Sigmoid colon (tissue), 7 donors: ENCODE measurements at places on chromosomes 11 and 22. TPM values are rescaled to one million over a fixed set of nuclear protein-coding genes. Genes with fewer than 3 reads are reported as not detected.

DNA sequence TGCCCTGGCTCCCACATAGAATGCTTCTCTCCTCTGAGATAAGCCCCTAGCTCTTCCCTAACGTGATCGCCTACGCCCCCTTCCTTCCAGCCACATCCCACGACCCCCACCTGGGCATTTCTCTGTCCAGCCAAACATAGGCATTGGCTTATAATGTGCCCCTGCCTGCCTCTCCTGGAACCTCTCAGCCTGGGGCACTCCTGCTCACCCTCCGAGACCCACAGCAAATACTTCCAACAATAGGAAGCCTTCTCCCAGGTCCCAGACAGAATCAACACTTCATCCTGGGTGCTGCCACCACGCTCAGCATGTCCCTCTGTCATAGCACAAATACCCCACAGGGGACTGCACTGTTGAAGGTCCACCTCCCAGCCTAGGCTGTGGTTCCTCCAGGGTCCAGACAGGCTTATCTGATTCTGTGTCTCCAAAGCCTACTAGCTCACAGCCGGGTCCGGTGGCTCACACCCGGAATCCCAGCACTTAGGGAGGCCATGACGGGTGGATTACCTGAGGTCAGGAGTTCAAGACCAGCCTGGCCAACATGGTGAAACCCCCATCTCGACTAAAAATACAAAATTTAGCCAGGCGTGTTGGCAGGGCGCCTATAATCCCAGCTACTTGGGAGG, 24.2 kb upstream of the TMPRSS4 start:
- H3K27me3 ChIP-seq = no peaks in the 10 kb centered on the region
- no peaks in the 10 kb centered on the region for H3K4me1 ChIP-seq
- no peak for DNase-seq
- H3K27ac ChIP-seq = no peak overlapping the region

GP1BB gene
- total RNA-seq = 1.9 TPM

DNA sequence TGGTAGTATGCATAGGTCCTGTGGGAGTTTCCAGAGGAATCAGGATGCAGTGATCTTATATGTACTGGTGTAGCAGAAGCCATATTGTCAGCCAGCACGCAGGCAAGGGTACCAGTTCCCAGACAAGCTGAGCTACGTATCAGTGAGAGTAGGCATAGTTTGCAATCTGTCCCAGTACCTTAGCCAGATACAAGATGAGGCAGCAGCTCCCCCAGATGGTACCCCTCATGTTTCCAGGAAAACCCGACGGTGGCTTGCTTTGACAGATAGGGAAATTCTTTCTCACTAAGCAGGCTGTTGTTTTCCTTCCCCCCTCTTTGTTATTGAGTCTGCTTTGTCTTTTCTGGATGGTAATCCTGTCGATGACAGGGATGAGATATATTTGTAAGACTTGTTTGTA, 109.7 kb upstream of the RRM1 start:
- peaks cover 50% of the 10 kb centered on the region for H3K4me1 ChIP-seq
- no peak overlapping the region for H3K27ac ChIP-seq
- DNase-seq = no peak
- no peak overlapping the region for H3K4me3 ChIP-seq
- H3K36me3 ChIP-seq = no peaks in the 10 kb centered on the region

RAG1 gene
- total RNA-seq = 0.66 TPM

DNA sequence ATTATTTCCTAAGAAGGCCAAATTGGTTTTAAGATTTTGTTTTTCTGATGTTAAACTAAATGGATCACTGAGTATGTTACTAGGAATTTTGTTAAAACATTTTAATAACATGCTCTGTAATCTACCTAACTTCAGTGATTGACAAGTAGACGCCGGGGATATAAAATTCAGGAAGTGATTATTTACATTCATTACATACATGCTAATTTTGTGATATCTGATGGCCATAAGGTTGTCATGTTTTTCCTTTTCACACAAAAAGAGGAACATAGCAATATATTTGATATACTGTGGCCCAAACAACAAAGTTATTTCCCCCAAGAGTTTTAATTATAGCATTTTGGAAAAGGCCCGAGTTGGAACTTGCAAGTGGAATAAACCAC, 12.1 kb downstream of the SCUBE1 start:
- no peaks in the 10 kb centered on the region for H3K36me3 ChIP-seq
- H3K27me3 ChIP-seq = no peaks in the 10 kb centered on the region
- H3K4me1 ChIP-seq = no peaks in the 10 kb centered on the region
- H3K27ac ChIP-seq = no peak overlapping the region
- no peak for DNase-seq

GRCh38 chr11:79471071-79471844, 30.4 kb upstream of the TENM4 start:
- H3K4me1 ChIP-seq = no peaks in the 10 kb centered on the region
- H3K27me3 ChIP-seq = no peaks in the 10 kb centered on the region
- DNase-seq = no peak
- no peak overlapping the region for H3K4me3 ChIP-seq
- H3K27ac ChIP-seq = no peak overlapping the region
- no peaks in the 10 kb centered on the region for H3K36me3 ChIP-seq

OR52E1 gene
- total RNA-seq = not detected

- peaks cover 16% of the 10 kb centered on the region for H3K36me3 ChIP-seq
- H3K4me1 ChIP-seq = peaks cover 16% of the 10 kb centered on the region
- H3K4me3 ChIP-seq = no peak overlapping the region
- H3K27me3 ChIP-seq = no peaks in the 10 kb centered on the region
- H3K27ac ChIP-seq = no peak overlapping the region
- DNase-seq = no peak
Measured at GRCh38 chr11:117170210-117170609, 8.3 kb upstream of the SIDT2 start.

GRCh38 chr22:35903571-35904335, 124.9 kb downstream of the RBFOX2 start:
- no peak overlapping the region for H3K27ac ChIP-seq
- no peaks in the 10 kb centered on the region for H3K36me3 ChIP-seq
- no peak for DNase-seq

- H3K27ac ChIP-seq = peak overlapping the region; percentile 49
- DNase-seq = no peak
- H3K4me1 ChIP-seq = peaks cover 54% of the 10 kb centered on the region
- H3K4me3 ChIP-seq = no peak overlapping the region
Measured at GRCh38 chr11:1509626-1510255, 23.2 kb upstream of the MOB2 start.

TYMP gene
- 22.1 TPM for total RNA-seq

SHISAL1 gene
- total RNA-seq = 24.0 TPM

GRCh38 chr11:134632347-134633119, 220.5 kb upstream of the B3GAT1 start:
- H3K27me3 ChIP-seq = peaks cover 5% of the 10 kb centered on the region
- H3K36me3 ChIP-seq = no peaks in the 10 kb centered on the region
- no peak overlapping the region for H3K27ac ChIP-seq
- no peak overlapping the region for H3K4me3 ChIP-seq

GRCh38 chr11:332651-333480, 12.2 kb upstream of the IFITM3 start:
- no peaks in the 10 kb centered on the region for H3K36me3 ChIP-seq
- peaks cover 8% of the 10 kb centered on the region for H3K4me1 ChIP-seq
- H3K27ac ChIP-seq = no peak overlapping the region

DNA sequence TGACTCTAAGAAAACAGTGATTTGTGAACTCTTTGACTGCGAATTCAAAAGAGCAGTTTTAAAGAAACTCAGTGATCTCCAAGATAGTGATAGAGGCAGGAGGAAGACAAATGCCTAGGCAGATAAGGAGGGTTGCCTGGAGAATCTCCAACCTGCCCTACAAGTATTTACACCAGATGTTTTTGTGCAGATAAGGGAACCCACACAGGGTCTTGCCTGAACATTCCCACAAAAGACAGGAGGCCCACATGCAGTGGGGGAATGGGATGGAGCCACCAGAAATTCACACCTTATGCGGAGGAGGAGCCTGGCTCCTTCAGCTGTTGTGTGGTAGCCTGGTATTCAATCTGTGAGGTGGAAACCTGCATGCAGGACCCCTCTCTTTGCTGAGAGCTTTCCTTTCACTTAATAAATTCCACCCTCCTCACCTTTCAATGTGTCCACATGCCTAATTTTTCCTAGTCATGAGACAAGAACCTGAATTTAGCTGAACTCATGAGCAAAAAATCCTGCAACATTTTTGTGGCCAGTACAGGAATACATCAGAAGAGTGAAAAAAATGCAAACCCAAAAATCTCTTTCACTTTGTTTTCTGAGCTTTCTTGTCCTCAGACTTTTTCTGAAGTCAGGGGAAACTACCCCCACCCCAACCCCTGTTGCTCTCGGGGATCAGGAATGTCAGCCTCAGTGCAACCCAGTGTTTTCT, 8.1 kb upstream of the GLYAT start:
- DNase-seq = no peak
- H3K4me3 ChIP-seq = no peak overlapping the region
- H3K4me1 ChIP-seq = no peaks in the 10 kb centered on the region
- H3K36me3 ChIP-seq = no peaks in the 10 kb centered on the region
- H3K27ac ChIP-seq = no peak overlapping the region

GRCh38 chr11:42257534-42257933, 798.1 kb upstream of the LRRC4C start:
- peaks cover 5% of the 10 kb centered on the region for H3K4me1 ChIP-seq
- no peaks in the 10 kb centered on the region for H3K36me3 ChIP-seq
- no peak overlapping the region for H3K27ac ChIP-seq

LRRC75B gene
- total RNA-seq = 14.3 TPM

DNA sequence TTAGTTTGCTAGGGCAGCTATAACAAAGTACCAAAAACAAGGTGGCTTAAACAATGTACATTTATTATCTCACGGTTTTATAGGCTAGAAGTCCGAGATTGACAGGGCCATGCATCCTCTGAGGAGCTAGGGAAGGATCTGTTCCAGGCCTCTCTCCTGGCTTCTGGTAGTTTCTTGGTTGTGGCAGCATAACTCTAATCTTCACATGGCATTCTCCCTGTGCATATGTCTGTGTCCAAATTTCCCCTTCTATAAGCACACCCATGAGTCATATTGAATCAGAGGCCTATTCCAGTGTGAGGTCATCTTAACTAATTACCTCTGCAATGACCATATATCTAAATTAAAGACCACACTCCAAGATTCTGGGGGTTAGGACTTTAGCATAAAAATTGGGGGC, 31.3 kb upstream of the MMP13 start:
- H3K36me3 ChIP-seq = no peaks in the 10 kb centered on the region
- no peak overlapping the region for H3K27ac ChIP-seq
- no peaks in the 10 kb centered on the region for H3K27me3 ChIP-seq
- no peak for DNase-seq

MUC5AC gene
- total RNA-seq = under 0.01 TPM

DNA sequence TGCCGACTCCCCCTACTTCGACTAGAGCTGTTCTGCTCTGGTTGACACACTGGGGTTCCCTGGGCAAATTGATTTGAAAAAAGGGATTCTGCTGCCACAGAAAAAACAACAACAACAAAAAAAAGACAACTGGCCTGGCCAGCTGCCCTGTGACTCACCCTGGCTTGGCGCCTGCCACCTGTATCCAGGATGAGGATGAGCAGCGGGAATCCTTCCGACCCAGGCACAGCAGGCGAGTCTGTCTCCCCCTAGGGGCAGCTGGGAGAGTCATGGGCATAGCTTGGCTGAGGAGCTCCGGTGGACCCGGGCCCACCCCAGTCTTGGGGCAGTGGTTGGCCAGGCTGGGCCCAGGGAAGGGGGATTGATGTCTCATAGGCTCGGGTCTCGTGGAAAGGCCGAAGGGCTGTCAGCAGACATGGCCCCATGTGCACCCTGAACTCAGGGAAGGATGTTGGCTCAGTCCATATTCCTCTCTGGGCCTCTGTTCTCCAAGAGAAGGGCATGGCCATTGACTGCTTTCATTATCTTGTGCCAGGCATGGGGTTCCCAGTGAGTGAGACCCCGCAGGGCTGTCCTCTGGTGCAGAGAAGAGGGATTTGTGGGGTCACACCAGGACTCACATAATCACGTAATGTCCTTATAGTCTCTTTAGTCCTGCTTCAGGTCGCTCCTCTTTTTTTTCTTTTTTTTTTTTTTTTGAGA, 10.4 kb upstream of the SUN2 start:
- H3K4me3 ChIP-seq = no peak overlapping the region
- H3K27ac ChIP-seq = no peak overlapping the region
- H3K4me1 ChIP-seq = no peaks in the 10 kb centered on the region
- H3K27me3 ChIP-seq = no peaks in the 10 kb centered on the region
- H3K36me3 ChIP-seq = no peaks in the 10 kb centered on the region

- H3K4me3 ChIP-seq = no peak overlapping the region
- no peak overlapping the region for H3K27ac ChIP-seq
- H3K36me3 ChIP-seq = no peaks in the 10 kb centered on the region
Measured at GRCh38 chr11:32137869-32138268, 47.0 kb downstream of the RCN1 start.

GRCh38 chr11:2681408-2682145, 18.2 kb downstream of the KCNQ1OT1 start:
- H3K4me3 ChIP-seq = no peak overlapping the region
- no peaks in the 10 kb centered on the region for H3K36me3 ChIP-seq
- H3K27ac ChIP-seq = no peak overlapping the region
- DNase-seq = peak; percentile 13

- H3K27me3 ChIP-seq = no peaks in the 10 kb centered on the region
- H3K4me3 ChIP-seq = no peak overlapping the region
- peak overlapping the region; percentile 43 for H3K27ac ChIP-seq
Measured at GRCh38 chr11:94781837-94782236, 13.7 kb downstream of the AMOTL1 start.

DNA sequence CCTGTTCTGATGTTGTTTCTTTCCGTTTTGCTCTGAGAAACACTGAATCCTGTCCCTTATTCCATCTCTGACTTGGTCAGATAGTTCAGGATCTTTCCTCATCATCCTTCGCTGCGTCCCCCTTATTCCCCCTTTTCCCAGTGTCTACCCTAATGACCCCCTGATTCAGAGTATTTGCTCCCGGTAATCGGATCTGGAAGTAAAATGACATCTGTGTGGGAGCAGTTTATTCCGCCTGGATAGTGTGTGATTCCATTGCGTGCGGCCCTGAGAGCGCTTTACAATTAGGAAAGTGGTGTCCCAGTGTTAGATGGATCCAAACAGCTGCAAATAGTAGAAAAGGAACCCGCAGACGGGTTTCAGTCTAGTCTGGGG, 606 bp downstream of the DRG1 start:
- peaks cover 21% of the 10 kb centered on the region for H3K4me1 ChIP-seq
- peaks cover 4% of the 10 kb centered on the region for H3K36me3 ChIP-seq
- peak overlapping the region; percentile 81 for H3K4me3 ChIP-seq
- peak overlapping the region; percentile 83 for H3K27ac ChIP-seq
- no peak for DNase-seq
- no peaks in the 10 kb centered on the region for H3K27me3 ChIP-seq

GRCh38 chr11:2265854-2266585, 4.4 kb downstream of the ASCL2 start:
- H3K4me1 ChIP-seq = peaks cover 24% of the 10 kb centered on the region
- H3K36me3 ChIP-seq = no peaks in the 10 kb centered on the region
- no peak overlapping the region for H3K4me3 ChIP-seq
- DNase-seq = no peak

DNA sequence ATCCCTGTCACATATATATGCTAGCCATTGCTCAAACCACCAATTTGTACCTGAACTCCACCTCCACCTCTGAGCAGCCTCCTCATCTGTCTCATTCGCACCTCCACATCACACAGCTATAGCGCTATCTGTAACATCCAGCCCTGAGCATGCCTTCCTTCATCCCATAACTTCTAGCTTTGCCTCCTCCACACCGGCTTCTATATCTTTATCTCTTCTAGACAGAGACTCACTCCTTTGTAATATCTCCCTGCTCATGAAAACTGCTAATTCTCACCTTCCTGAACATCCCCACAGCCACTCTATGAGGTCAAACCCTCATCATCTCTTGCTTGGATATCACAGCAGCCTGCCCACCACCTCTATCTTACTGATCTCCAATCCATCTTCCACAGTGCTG, 5.9 kb downstream of the SIAE start:
- DNase-seq = no peak
- peaks cover under 1% of the 10 kb centered on the region for H3K4me1 ChIP-seq
- H3K27me3 ChIP-seq = no peaks in the 10 kb centered on the region
- H3K4me3 ChIP-seq = no peak overlapping the region
